ENCODE measurements at places on chromosomes 12 and 14.

DNA sequence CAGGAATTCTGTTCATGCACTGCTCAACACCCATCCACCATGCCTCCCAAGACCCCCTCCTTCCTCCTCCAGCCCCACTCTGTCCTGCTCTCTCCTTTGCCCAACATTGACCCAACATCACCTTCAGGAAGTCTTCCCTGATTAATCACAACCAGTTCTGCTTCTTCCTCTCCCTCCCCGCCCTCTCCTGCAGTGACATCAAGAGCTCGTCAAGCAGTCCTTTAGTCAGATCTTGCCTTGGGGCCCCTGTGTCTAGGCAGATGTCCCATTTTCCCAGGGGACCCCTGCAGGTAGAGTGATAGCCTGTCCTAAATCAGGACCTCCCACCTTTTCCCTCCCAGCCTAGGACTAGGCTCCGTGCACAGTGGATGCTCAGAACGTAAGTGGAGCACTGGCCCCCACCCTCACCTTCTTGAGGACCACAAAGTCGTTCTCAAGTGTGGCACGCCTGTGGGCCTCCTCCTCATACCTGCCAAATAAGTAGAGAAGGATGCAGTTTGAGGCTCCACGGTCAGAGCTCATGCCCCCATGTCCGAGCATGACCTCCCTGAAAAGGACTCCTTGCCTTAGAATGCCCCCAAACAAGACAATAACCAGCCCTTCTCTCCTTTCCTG is 2.3 kb downstream of the KRT78 start:
- no peak for DNase-seq

DNA sequence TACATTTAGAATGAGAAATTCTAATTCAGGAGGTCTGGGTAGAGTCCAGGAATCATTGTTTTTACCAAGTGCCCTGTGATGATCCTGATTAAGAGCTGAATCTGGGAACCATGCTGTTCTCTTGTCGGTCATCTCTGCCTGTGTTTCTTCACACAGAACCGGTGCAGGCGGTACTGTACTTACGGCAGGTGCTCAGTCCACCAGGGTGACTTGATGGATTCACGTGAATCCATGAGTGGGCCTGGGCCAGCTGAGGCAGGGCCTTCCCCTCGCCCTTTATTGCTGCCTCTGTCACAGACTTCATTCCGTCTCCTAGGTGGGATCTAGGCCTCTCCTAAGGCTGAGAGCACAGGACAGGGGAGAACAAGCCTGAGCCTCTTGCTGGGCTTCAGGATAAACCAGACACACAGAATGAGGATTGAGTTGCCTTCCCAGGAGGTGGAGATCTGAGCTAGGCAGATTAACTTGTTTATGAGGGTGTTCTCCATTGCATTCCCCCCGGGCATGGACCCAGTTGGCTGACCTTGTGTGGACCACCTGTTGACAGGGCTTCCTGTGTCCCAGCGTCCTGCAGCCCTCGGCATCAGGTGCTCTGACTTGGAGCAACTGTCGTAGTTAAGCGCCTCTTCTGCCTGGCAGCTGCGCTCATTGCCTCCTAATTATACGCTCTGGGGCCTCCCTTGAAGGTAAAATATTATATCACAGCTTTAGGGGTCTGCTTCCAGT is 42.1 kb downstream of the B4GALNT3 start:
- DNase-seq: no peak

DNA sequence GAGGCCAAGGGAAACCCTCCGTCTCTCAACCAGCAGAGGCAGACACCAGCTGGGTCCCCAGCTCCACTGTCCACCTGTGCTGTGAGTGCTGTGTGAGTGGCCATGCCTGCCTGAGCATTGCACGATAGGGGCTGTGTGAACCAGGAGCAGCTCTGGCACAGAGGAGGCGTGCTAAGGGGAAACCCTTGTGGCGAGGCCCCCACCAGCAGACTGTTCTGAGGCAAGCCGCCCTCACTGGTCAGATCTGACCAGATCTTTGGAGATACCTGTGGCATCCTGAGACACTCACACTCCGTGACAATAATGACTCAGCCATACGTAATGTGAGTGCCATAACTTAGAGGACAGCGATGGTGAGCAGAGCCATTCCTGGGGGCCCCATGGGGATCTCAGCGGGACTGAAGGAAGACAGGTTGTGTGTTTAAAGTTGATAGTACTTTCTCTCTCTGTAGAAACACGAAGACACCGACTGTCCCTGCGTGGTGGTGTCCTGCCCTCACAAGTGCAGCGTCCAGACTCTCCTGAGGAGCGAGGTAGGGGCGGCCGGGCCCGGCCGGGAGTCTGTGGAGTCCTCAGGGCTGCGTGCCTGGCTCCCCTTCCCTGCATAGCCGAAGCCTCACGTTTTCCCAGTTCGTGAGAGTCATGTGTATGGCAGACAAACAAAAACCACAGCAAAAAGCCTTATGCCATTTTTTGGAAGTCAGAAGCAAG is 36.6 kb upstream of the AMN start:
- no peak for DNase-seq

DNA sequence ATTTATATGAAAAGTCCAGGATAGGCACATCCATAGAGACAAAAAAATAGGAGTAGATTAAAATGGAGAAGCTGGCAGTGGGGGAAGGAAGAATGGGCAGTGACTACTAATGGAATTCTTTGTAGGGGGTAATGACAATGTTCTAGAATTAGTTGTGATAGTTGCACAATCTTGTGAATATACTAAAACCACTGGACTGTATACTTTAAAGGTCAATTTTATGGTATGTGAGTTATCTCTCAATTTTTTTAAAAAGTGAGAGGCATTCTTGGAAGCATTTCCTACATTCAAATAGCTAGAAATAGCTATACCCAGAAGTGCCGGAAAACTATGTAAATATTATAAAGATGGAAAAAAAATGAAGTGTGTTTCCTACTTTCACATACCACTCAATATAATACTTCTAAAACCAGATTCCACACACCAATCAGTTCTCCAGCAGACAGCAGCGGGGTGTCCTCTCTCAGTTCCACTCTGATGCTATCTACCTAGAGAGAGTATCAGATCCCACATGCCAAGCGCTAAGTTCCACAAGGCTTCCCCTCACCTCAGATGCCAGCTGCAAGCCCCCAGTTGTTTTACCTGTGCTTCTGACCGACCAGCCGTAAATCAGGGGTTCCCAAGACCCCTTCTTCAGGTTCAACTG is 41.7 kb upstream of the NID2 start:
- DNase-seq: no peak

DNA sequence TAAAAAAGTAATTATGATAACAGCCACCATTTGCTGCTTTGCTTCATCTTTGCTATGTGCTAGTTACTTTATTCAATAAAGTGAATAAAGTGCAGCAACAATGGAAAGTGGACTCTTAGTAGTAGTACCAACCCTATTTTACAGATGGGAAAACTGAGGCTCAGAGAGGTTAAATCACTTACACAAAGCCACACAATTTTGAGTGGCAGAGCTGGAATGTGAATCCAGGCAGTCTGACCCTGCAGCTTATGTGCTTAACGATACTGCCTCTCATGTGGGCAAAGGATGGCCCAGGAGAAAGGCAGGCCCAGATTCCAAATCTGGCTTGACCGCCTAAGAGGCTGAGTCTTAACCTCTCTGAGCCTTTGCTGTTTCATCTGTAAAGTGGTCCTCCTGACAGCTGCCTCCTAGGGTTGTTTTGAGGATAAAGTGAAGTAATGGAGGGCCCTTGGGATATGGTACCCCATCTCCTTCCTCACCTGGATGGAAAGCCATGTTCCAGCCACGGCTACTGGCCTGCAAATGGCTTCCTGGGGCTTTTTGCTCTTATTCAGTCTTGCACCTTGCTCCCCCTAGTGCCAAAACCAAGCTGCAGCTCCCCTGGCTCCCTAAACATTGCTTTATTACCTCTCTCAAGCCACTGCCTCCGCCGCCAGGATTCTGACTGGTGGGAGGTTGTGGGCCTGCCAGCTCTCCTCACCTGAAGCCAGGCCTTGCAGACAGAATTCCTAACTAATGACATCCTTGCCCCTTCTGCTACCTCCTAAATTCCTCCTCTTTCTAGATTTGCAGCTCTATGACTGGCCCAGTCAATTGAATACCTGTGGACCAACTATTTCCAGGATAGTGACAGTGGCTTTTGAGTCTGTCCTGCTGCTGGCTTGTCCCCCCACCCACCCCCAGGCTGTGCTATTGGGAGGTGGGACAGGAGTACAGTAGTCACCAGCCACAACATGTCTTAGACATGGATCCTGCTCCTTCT is 283.3 kb upstream of the PWP1 start:
- DNase-seq: no peak

- DNase-seq: no peak
Measured at GRCh38 chr12:89875225-89875624, 166.6 kb upstream of the ATP2B1 start.

DNA sequence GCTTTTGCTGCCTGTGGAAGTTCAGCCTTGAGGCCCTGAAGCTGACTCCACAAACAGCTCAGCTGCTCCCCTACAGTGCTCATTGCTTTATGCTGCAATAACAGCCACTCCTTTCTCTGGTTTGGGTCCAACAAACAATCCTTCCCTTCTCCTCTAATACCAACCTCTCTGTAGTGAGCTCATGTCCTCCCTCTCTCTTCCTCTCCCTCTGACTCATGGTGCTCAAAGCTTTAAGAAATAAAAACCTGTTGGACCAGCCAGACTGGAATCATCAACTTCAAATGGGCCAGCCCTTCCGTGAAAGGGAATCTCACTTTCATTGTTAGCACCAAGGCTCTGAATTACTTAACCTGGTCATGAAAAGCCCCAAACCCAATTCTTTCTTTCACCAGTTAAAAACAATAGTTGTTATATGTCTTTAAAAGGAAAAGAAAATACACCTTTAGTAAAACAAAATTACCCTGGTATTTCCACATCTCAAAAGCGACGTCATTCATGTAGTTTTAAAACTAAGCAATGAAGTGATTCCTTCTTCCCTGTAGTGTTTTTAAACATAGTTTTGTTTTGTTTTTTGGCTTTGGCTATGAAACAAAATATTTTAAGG is 126.4 kb downstream of the DUSP6 start:
- no peak for DNase-seq

GRCh38 chr12:49428793-49429192 is 61.5 kb downstream of the SPATS2 start:
- DNase-seq: no peak

GRCh38 chr12:67484791-67485480 is 163.6 kb upstream of the DYRK2 start:
- DNase-seq: no peak

- no peak for DNase-seq
Measured at GRCh38 chr14:45065956-45066355, 18.0 kb upstream of the PRPF39 start.

GRCh38 chr12:2212971-2213869 is 160.4 kb downstream of the CACNA1C start:
- DNase-seq: no peak

DNA sequence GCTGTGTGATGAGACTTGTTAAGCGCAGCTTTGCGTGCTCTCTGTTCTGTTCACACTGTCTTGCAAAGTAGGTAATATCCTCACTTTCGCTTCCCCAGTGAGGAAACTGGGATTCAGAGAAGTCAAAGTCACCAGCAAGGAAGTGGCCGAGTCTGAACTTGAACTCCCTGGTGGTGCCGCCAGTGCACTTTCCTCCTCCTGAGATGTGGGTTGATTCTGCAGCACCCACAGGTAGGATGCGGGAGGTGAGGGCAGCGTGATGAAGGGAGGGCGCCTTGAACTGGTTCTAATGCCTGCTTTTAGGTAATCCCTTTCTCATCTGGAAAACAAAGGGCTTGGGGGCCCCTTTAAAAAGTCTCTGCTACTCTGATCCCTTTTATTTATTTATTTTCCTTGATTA is 54.9 kb upstream of the IGF1 start:
- no peak for DNase-seq

Data from C1 segment of cervical spinal cord (tissue), 14 donors.